Activated CD8-positive, alpha-beta memory T cell treated with anti-CD3 and anti-CD28 coated beads, Interleukin-2, amount 50 U/mL, for 48 hours (primary cell): ENCODE measurements at places on chromosomes 4 and X.

GRCh38 chr4:115292320-115293092 is 179.1 kb upstream of the NDST4 start:
- DNase-seq: no peak

- no peak for DNase-seq
Measured at GRCh38 chrX:41482154-41482850, 35.2 kb downstream of the NYX start.

GRCh38 chr4:35229021-35229420 is 1015.3 kb downstream of the ARAP2 start:
- no peak for DNase-seq

DNA sequence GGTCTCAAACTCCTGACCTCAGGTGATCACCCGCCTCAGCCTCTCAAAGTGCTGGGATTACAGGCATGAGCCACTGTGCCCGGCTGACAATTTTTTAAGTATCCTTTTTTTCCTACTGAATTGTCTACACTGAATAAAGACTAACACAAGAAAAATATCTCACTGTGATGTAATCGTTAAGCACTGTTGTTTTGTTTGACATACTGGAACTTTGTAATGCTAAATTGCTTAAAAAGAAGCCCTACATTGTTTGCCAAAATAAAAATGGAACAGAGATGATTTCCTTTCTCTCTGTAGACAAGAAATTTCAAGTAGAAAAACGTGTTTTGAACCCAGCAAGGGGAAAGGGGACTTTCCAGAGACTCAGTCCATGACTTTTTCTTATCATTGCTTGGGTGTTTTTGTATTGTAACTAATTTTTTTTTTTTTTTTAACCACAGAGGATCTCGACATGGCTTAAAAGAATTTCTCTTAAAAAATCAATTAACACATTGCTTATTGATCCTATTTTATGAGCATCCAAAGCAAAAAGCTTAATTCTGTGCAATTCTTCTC is 74.9 kb downstream of the TMEM156 start:
- no peak for DNase-seq
